ENCODE measurements at places on chromosomes 4 and X.

DNA sequence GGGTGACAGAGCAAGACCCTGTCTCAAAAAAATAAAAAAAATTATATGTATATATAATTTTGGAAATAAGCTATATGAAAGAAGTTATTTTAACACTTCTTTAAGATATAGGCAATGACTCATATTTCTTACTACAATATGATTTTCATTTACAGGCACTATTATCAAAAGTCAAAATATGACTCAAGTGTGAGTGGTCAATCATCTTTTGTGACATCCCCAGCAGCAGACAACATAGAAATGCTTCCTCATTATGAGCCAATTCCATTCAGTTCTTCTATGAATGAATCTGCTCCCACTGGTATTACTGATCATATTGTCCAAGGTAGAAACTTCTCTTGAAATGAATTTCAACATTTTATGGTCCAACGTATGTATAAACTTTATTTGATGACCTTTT, 20.8 kb downstream of the OCIAD1 start:
- no peak overlapping the region for H3K4me3 ChIP-seq
- H3K27ac ChIP-seq: no peak overlapping the region
- no peaks in the 10 kb centered on the region for H3K27me3 ChIP-seq
- H3K4me1 ChIP-seq: no peaks in the 10 kb centered on the region
- no peak for DNase-seq

DNA sequence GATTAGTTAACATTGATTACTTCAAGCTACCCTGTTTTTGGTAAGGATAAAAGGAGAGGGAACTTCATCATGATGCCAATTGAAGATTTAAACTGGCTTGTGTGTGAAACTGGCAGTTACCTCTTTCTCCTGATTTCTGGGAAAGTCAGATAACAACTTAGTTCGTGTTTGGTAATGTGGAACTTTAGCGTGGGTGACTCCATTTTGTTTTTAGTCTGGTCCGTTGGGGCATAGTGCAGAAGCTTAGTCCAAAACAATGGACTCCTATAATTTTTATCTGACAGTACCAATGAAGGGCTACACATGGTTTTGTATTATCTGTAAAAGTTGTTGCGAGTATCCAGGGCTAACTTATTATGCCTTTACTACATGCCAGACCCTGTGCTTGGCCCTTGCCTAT, 294.9 kb downstream of the GUCY2F start:
- H3K27me3 ChIP-seq: no peaks in the 10 kb centered on the region
- no peaks in the 10 kb centered on the region for H3K4me1 ChIP-seq
- DNase-seq: no peak
- no peak overlapping the region for H3K27ac ChIP-seq

DNA sequence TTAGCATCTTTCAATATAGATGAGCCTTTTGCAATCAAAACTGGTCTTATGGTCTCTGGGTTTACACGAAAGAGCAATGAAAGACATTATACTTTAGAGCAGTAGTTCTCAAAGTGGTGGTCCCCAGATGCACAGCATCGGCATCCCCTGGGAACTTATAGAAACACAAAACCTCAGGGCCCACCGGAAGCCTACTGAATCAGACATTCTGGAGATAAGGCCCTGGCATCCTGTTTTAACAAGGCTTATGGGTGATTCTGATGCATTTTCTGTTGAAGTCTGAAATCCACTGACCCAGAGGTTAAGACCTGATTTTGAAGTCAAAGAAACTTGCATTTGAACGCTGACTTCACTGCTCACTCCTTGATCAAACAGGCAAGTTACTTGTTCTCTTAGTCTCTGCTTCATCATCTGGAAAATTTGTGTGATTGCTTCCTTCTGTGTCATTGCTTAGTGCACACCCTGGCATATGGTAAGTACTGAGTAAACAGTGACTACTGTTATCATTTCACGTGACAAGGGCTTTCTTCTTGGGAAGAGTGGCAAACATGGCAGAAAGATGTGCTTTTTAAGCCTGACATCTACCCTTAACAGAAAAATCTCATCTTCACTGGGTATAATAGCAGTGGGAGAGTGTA, 14.5 kb downstream of the CHRNA9 start:
- H3K4me1 ChIP-seq: no peaks in the 10 kb centered on the region
- H3K27ac ChIP-seq: no peak overlapping the region
- H3K4me3 ChIP-seq: no peak overlapping the region
- no peaks in the 10 kb centered on the region for H3K27me3 ChIP-seq

- no peak for DNase-seq
- peak overlapping the region; percentile 61 for H3K4me3 ChIP-seq
- peak overlapping the region; percentile 89 for H3K27ac ChIP-seq
- peaks cover 9% of the 10 kb centered on the region for H3K4me1 ChIP-seq
Measured at GRCh38 chr4:94208918-94209317, 1.3 kb downstream of the SMARCAD1 start.

- H3K4me1 ChIP-seq: no peaks in the 10 kb centered on the region
- no peak overlapping the region for H3K4me3 ChIP-seq
- H3K36me3 ChIP-seq: no peaks in the 10 kb centered on the region
- no peaks in the 10 kb centered on the region for H3K27me3 ChIP-seq
- H3K27ac ChIP-seq: no peak overlapping the region
Measured at GRCh38 chrX:20594985-20595384, 328.3 kb upstream of the RPS6KA3 start.

DNA sequence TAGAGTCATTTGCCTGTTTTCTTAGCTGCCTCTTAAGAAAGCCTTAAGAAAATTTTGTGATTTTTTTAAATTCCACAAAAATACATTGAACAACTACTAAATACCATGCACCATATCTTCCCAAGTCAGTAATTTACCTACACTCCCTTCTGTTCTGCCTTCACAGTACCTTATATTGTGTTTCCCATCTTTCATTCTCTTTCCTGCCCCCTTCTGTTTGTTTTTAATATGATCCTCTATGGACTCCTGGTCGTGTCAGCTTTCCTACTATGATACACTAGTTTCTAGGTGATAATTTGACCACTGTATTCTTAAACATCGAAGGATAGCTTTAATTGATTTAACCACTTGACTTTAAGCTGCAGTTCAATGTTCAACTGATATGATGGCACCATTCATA, 297.7 kb upstream of the HAND2 start:
- H3K4me3 ChIP-seq: no peak overlapping the region
- H3K27ac ChIP-seq: no peak overlapping the region
- no peaks in the 10 kb centered on the region for H3K36me3 ChIP-seq
- no peak for DNase-seq
- no peaks in the 10 kb centered on the region for H3K27me3 ChIP-seq

GRCh38 chr4:128983771-128984485, 109.4 kb downstream of the SCLT1 start:
- no peaks in the 10 kb centered on the region for H3K4me1 ChIP-seq
- no peaks in the 10 kb centered on the region for H3K27me3 ChIP-seq
- peaks cover 7% of the 10 kb centered on the region for H3K36me3 ChIP-seq
- no peak overlapping the region for H3K4me3 ChIP-seq
- H3K27ac ChIP-seq: no peak overlapping the region

- H3K36me3 ChIP-seq: no peaks in the 10 kb centered on the region
- H3K27ac ChIP-seq: no peak overlapping the region
- no peaks in the 10 kb centered on the region for H3K27me3 ChIP-seq
- H3K4me1 ChIP-seq: no peaks in the 10 kb centered on the region
- DNase-seq: no peak
- no peak overlapping the region for H3K4me3 ChIP-seq
Measured at GRCh38 chrX:124087000-124087746, 125.7 kb downstream of the STAG2 start.

- DNase-seq: no peak
- no peak overlapping the region for H3K27ac ChIP-seq
- H3K4me1 ChIP-seq: no peaks in the 10 kb centered on the region
- H3K36me3 ChIP-seq: no peaks in the 10 kb centered on the region
- H3K4me3 ChIP-seq: no peak overlapping the region
Measured at GRCh38 chrX:67619253-67619652, 75.4 kb downstream of the AR start.
